ENCODE measurements at places on chromosomes 3 and 15. TPM values are rescaled to one million over a fixed set of nuclear protein-coding genes. Genes with fewer than 3 reads are reported as not detected.
A peak's percentile ranks its signal among the peaks of the same experiment; 100 is the strongest.

HIGD2B gene
- 0.28 TPM for total RNA-seq

SLC4A7 gene
- total RNA-seq = 38.3 TPM

ASTE1 gene
- total RNA-seq = 26.6 TPM

TNIK gene
- 78.3 TPM for total RNA-seq

FAM81A gene
- not detected for total RNA-seq

FBXL22 gene
- 0.66 TPM for total RNA-seq

UBA5 gene
- total RNA-seq = 35.4 TPM

GRCh38 chr3:188217011-188217463, 63.1 kb downstream of the LPP start:
- no peaks in the 10 kb centered on the region for H3K27me3 ChIP-seq
- DNase-seq = no peak
- peaks cover 5% of the 10 kb centered on the region for H3K36me3 ChIP-seq
- H3K27ac ChIP-seq = no peak overlapping the region

- no peak for DNase-seq
- H3K36me3 ChIP-seq = no peaks in the 10 kb centered on the region
- no peaks in the 10 kb centered on the region for H3K27me3 ChIP-seq
Measured at GRCh38 chr3:144032531-144033239, 61.1 kb downstream of the DIPK2A start.

DNA sequence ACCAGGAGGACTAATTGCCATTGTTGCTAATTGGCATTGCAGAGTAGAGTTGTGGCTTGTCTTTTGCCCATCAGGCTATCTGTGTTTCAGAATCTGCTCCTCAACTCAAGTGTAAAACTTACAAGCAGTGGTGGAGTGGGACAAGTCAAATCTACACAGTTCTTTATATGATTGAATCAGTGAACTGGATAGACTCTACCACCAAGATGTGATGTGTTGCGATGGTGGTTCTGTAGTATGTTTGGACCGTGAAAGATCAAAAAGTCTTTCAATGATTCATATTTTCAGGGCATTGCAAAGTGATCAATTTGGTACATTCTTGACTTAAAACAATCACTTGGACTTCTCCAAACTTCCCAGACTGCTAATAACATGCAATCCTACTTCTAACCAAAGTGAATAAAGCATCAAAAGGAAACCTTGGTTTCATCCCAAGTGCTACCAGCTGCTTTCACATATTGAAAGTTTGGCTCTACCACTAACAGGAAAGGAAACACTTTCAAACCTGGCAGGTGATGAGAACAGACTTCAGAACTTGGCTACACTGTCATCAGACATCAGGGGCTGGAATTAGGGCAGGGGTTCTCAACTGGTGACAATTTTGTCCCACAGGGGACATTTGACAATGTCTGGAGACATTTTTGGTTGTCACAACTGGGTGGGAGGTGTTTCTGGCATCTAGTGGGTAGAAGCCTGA, 844.7 kb upstream of the CFAP20DC start:
- H3K4me1 ChIP-seq = peaks cover 5% of the 10 kb centered on the region
- DNase-seq = no peak
- H3K4me3 ChIP-seq = no peak overlapping the region
- peaks cover 2% of the 10 kb centered on the region for H3K36me3 ChIP-seq
- H3K27ac ChIP-seq = no peak overlapping the region

DNA sequence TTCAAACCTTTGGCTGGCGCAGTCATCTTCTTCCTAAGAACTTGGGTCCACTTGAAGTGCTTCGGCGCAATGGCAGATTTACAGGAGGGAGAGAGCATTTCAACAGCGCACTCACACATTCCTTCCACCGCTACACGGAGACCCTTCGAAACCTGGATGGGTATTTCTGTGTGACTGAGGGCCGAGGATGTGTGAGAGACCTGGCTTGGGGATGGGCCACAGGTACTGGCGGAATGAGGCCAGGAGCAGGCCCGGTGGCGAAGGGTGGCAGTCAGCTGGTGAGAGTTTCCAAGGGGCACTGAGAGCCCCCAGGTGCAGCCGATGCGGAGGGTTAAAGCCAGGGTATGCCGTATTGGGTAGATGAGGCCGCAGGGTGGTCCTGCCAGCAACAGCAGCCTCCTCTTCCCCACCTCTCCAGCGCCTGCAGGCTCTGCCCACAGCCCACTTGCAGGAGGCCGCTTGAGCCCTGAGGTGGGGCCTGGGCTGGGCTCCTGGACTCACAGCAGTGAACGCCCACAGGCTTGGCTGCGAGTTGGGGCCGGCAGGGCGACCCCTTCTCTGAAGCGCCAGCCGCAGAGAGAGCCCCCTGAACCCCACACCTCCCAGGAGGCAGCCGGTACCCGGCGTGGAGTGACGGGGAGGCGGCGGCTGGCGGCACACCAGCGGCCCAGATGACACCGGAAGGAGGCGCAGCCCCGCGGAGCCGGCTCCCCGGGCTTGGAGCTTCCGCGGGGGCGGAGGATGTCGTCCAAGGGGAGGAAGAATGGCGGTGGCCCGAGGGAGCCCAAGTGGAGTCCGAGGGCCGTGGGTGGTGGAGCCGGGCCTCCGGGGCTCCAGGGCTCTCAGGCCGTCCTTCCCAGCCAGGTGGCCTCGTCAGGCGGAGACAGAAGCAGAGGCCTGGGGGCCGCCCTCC, 166.5 kb downstream of the NSMCE3 start:
- peaks cover 3% of the 10 kb centered on the region for H3K4me1 ChIP-seq
- no peak overlapping the region for H3K27ac ChIP-seq

GRCh38 chr3:50345586-50346234, at the start of gene ZMYND10:
Gene ZMYND10, minus strand, starts transcription at chr3:50345732. Its CDS starts 153 bp downstream, at chr3:50345579.
- peak; percentile 71 for DNase-seq
- H3K27me3 ChIP-seq = no peaks in the 10 kb centered on the region
- H3K36me3 ChIP-seq = peaks cover 18% of the 10 kb centered on the region
- H3K4me3 ChIP-seq = peak within 1 kb of the TSS; percentile 39

DNA sequence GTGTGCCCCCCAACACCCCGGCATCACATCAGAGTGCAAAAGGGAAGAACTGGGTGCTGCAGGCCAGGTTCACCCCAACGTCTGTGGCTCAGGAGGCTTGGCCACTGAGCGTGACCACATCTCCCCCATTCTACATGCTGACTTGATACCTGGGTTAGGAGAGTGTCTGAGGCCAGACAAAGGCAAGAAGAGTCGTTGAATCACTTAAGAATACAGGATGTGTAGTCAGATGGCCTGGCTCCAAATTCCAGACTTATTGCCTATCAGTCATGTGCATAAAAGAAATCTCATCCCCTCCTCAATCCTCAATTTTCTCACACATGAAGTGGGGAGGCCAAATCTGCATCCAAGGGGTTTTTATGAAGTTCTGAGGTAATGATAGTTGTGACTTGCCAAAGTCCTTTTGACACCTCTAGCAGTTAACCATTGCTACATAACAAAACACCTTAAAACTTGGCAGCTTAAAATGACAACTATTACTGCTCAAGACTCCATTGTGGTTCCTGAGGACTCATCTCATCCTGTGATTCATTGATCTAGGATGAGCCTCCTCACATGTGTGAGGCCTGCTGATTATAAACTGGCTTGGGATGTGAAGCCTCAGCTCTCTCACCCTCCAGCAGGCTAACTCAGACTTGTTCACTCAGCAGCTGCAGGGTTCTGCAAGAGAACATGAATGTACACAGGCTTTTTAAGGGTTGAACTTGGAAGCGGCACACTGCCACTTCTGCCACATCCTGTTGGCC, 138.8 kb upstream of the TLE3 start:
- no peak overlapping the region for H3K4me3 ChIP-seq
- peaks cover 7% of the 10 kb centered on the region for H3K4me1 ChIP-seq
- no peaks in the 10 kb centered on the region for H3K27me3 ChIP-seq
- no peaks in the 10 kb centered on the region for H3K36me3 ChIP-seq
- DNase-seq = no peak
- no peak overlapping the region for H3K27ac ChIP-seq

GRCh38 chr3:170689893-170690660, 104.2 kb upstream of the SLC7A14 start:
- no peaks in the 10 kb centered on the region for H3K4me1 ChIP-seq
- no peaks in the 10 kb centered on the region for H3K36me3 ChIP-seq
- no peak overlapping the region for H3K27ac ChIP-seq

DNA sequence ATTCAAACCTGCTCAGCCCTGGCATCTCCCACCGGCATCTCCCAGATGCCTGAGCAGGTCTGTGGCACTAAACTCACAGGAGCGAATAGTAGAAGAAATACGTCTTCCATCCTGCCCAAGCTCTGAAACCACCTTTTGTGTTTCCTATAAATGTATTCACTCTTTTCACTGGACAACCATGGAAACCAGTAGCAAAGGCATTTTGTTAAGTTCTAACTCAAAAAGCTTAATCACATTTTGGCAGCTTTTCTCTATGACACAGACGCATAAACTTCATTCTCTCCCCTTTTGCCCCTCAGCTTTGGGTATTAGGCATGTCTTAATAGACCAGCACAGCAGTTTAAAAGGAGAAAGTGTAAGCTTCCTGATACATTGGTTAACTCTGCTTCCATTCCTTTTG, 24.5 kb upstream of the ARNT2 start:
- peaks cover 5% of the 10 kb centered on the region for H3K27me3 ChIP-seq
- DNase-seq = no peak
- no peak overlapping the region for H3K27ac ChIP-seq
- no peaks in the 10 kb centered on the region for H3K4me1 ChIP-seq
- no peaks in the 10 kb centered on the region for H3K36me3 ChIP-seq

- no peak for DNase-seq
- H3K27me3 ChIP-seq = no peaks in the 10 kb centered on the region
- no peaks in the 10 kb centered on the region for H3K36me3 ChIP-seq
- H3K4me1 ChIP-seq = no peaks in the 10 kb centered on the region
Measured at GRCh38 chr3:21533002-21533401, 218.0 kb downstream of the ZNF385D start.
